ENCODE measurements at places on chromosomes 6 and 20. TPM values are rescaled to one million over a fixed set of nuclear protein-coding genes. Genes with fewer than 3 reads are reported as not detected.

Gene CTAGE9
- not detected for total RNA-seq

DNA sequence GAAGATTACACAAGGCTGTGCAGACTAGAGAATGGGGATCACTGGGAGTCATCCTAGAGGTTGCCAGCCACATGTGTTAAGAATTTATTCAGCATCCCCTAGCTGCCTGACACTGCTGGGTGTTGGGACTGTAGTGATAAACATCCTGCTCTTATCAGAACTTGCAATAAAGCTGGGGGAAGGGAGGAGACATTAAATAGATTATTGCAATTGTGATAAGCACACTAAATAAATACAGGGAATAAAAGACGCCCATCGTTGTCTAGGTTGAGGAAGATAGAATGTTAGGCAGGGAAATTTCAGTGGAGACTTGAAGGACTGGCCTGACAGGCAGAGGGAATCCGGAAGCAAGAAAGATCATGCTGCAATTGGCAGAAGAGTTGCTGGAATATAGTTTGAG, 33.2 kb upstream of the TRAM2 start:
- no peak for DNase-seq

GRCh38 chr6:146950351-146950835, 253.8 kb upstream of the STXBP5 start:
- DNase-seq, result no peak

GRCh38 chr6:165819394-165819793, 156.4 kb upstream of the PDE10A start:
- no peak for DNase-seq

- DNase-seq, result no peak
Observed at GRCh38 chr6:136539967-136540652, 10.1 kb downstream of the MAP7 start.

- DNase-seq, result no peak
Observed at GRCh38 chr6:27441001-27441400, 31.9 kb downstream of the ZNF184 start.

Gene AMD1
- total RNA-seq, result 65.5 TPM

Gene LIN28B
- not detected for total RNA-seq

GRCh38 chr20:64223526-64224067, 32.0 kb upstream of the PCMTD2 start:
- no peak for DNase-seq

- no peak for DNase-seq
Observed at GRCh38 chr6:159390381-159390780, 221.2 kb downstream of the FNDC1 start.

Gene TMEM217
- 0.54 TPM for total RNA-seq

GRCh38 chr6:34324738-34325444, 67.6 kb downstream of the NUDT3 start:
- no peak for DNase-seq

- no peak for DNase-seq
Observed at GRCh38 chr6:119929121-119929520, 579.6 kb upstream of the MAN1A1 start.

Gene LRRC73
- total RNA-seq, result 0.34 TPM

Gene SLC13A3
- total RNA-seq, result 0.47 TPM

GRCh38 chr6:139846538-139847456, 472.3 kb upstream of the CITED2 start:
- DNase-seq, result no peak

Gene TMEM74B
- total RNA-seq, result 0.20 TPM

GRCh38 chr6:30683980-30684338, 2.5 kb downstream of the PPP1R18 start:
- DNase-seq, result no peak

DNA sequence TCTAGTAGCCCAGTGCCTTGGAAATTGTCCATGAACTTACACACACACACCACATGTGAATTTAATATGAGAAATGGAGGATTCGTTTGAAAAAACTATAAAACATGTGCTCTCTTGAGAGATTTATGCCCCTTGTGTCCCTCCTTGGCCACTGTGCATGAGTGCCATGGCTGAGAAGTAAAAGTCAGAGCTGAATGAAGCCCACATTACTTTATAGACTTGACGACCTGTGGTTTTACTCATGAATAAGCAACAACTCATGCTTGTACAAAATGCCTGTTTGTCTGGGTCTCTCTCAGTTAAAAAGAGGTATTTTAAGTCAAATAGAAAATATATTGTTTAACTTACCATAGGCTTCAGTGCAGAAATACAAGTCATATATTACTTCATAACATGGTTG, 102.7 kb downstream of the KCNQ5 start:
- DNase-seq, result no peak

Gene SLC22A3
- not detected for total RNA-seq

Gene PPIL6
- total RNA-seq, result 0.73 TPM

GRCh38 chr6:130019326-130020072, 1.1 kb downstream of the L3MBTL3 start:
- peak; percentile 39 for DNase-seq

DNA sequence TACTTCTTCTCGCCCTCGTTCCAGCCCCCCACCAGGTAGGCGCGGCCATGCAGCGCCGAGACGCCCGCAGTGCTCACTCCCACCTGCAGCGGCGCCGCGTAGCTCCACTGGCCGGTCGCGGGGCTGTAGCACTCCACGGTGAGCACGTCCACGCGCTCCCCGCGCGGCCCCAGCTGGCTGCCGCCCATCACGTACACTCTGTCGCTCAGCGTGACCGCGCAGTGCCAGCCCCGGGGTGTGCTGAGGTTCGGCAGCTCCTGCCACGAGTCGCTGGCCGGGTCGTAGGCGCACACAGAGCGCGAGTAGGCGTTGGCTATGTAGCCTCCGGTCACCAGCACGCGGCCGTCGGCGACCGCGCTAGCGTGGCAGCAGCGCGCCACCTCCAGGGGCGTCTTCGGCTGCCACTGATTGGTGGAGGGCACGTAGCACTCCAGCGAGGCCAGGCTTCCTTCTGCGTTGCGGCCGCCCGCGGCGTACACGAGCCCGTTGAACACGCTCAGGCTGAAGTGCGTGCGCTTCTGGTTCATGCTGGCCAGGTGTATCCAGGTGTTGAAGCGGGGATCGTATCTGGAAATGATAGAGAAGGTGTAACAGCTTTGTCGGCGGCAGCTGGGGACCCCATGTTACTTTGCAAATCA, 13.7 kb downstream of the KLHL31 start:
- DNase-seq, result peak; percentile 63

GRCh38 chr20:24507182-24507853, 37.9 kb downstream of the SYNDIG1 start:
- DNase-seq, result no peak

GRCh38 chr20:51116765-51117686, 94.1 kb upstream of the KCNG1 start:
- DNase-seq, result no peak

DNA sequence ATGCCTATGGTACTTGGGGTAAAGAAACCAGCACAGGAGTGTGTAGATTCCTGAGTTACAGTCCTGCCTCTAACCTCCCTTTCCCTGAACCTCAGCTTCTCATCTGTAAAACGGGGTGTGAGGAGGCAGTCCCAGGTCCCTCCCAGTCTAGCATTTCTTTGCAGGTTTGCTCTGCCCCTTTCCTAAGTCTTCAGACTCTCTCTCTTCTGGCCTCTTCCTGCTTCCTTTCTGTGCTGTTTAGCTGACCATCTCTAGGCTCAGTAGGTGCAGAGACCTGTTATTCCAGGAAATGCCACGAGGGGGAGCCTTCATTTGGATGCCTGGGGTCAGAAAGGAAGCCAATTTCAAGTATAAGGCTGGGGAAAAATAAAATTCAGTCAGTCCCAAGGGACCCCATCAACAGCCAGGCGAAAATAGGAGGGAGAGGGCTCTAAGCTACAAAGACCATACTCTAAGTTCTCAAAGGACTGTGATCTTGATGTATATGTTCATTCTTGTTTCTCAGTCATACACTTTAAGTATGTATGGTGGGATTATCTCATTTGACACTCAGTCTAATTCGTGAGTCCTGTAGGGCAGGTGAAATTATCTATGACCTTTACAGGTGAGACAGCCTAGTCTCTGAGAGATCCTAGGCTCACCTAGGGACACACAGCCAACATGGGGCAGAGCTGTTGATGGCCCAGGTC, 89.1 kb downstream of the NCR2 start:
- DNase-seq, result peak; percentile 62

DNA sequence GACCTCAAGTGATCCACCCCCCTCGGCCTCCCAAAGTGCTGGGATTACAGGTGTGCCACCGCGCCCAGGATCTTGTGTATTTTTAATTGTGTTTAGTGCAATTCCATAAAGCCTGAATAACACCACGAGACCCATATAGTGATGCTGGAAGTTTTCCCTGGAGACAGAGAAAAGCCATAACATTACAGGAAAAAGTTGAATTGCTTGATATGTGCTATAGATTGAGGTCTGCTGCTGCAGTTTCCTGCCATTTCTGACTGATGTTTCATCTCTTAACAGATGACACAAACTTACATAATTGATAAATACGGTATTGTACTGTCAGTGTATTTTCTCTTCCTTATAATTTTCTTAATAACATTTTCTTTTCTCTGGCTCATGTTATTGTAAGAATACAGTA, 7.3 kb upstream of the UBD start:
- no peak for DNase-seq

- no peak for DNase-seq
Observed at GRCh38 chr6:144294016-144294415, 8.9 kb downstream of the UTRN start.

GRCh38 chr6:42293386-42293977, 75.8 kb upstream of the MRPS10 start:
- no peak for DNase-seq

Gene CBLN4
- not detected for total RNA-seq

- no peak for DNase-seq
Observed at GRCh38 chr6:69907981-69908498, 41.7 kb downstream of the COL19A1 start.

DNA sequence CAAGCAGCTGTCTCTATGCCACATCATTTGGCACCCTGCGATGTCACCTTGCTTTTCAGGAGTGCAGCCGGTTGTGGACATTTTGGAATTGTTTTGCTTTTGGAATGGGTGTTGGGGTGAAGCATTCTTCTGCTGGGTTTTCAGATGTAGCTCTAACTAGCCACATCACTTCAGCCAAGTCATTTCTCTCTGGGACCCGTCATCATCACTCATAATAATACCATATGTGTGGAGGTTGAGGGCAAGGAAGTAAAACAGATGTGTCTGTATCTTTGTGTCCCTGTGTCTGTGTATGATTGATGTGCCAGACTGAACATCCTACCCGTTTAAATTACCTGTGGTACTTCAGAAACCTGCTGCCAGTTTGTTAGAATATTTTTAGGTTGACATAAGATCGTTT, 49.5 kb upstream of the TULP4 start:
- DNase-seq, result no peak

GRCh38 chr6:99250476-99250875, 99.0 kb downstream of the FAXC start:
- DNase-seq, result no peak
